Jurkat, Clone E6-1 (cell line): ENCODE measurements at places on chromosomes 7 and 10.
A peak's percentile ranks its signal among the peaks of the same experiment; 100 is the strongest.

- DNase-seq = no peak
Measured at GRCh38 chr10:118742782-118743181, 12.0 kb downstream of the CACUL1 start.

GRCh38 chr7:94274828-94275227, 119.9 kb upstream of the COL1A2 start:
- DNase-seq = peak; percentile 78

DNA sequence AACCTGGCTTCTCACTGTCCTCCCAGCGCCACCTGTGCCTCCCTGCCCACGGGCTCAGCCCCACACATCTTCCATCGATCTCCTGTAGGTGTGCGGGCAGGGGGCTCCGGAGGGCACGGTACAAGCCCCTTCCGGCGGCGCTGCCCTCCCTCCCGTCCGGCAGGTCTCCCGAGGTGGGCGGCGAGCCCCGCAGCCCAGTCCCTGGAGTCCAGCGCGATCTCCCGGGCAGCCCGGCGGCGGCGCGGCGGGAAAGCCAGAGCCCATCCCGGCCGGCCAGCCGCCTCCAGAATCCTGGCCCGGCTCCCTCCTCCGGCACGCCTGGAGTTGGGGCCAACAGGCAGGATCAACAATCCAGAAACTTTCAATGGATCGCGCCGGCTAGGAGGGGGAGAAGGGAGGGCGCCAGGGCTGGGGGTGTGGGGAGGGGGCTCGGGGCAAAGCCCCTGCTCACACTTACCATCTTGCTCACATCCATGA, 100.1 kb downstream of the HIP1 start:
- DNase-seq = no peak

GRCh38 chr7:116779931-116780330, 82.5 kb upstream of the CAPZA2 start:
- no peak for DNase-seq

DNA sequence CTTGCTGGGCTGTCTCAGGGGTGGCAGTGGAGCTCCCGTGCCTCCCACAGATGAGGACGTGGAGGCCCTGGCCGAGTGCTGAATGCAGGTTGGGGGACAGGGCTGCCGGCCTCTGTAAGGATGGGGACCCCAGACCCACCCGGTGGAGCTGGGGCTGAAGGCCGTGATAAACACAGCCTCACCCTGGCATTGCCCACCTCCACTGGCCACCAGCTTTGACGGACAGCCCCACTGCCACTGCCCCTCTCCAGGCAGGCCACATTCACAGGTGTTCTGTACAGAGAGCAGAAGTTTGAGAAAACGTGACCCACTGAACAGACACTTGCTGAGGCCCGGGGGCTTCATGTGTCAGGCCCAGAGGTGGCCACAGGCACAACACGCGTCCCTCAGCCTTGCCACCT, 126.2 kb downstream of the LHPP start:
- no peak for DNase-seq

GRCh38 chr10:58424176-58424575, 39.0 kb downstream of the TFAM start:
- DNase-seq = no peak

GRCh38 chr7:3333861-3334260, 32.8 kb downstream of the SDK1 start:
- DNase-seq = no peak

- no peak for DNase-seq
Measured at GRCh38 chr10:95187617-95188016, 6.4 kb upstream of the ACSM6 start.

DNA sequence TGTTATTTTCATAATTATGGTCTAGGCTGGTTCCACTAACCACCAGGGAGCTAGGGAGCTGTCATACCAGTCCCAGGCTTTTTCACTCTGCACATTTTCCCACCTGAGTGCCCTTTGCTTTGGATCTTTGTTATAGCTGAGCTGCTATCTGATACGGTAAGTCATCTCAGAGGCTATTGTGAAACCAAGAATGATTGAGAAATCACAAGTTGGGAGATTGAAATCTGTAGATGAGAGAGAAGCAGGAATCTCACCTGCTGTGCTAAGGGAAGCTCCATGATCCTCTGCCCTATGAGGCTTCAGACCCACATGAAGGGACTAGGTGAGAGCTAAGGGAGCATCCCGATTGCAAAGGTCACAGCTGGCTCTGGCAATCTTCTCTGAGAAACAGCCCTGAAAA, 307.8 kb downstream of the REEP3 start:
- no peak for DNase-seq

DNA sequence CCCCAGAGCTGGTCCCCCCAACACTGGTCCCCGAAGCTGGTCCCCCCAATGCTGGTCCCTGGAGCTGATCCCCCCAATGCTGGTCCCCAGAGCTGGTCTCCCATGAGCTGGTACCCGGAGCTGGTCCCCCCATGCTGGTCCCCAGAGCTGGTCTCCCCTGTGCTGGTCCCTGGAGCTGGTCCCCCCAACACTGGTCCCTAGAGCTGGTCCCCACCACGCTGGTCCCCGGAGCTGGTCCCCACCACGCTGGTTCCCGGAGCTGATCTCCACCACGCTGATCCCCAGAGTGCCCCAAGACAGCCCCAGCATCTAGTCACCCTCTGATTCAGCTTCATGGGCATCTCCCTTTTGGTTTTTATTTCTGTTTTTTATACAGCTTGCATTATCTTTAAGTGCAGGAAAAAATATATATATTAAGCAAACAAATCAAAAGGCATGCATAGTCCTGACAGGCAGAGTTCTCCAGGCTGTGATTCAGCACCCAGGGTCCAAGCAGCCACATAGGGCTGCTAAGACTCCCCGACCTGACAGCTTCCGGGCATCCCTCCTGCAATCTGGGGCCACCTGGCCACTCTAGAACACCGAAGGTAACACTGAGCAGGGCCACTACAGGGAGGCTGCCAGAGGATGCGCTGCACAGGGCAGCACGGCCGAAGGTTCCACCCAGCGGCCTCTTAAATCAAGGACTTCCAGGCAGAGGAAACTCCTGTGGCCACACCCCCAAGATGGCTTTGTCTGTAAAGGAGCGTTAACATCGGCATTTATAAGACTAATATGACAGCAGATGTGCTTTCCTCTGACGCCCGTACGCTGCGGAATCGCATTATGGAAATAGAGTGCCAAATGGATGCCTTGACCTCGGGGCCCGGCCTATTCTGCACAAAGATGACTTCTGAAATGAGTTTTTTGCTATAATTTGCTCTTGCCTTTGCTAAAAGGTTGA, 215.0 kb downstream of the PTPRN2 start:
- DNase-seq = no peak

GRCh38 chr7:50151661-50152060, 58.6 kb upstream of the ZPBP start:
- no peak for DNase-seq

DNA sequence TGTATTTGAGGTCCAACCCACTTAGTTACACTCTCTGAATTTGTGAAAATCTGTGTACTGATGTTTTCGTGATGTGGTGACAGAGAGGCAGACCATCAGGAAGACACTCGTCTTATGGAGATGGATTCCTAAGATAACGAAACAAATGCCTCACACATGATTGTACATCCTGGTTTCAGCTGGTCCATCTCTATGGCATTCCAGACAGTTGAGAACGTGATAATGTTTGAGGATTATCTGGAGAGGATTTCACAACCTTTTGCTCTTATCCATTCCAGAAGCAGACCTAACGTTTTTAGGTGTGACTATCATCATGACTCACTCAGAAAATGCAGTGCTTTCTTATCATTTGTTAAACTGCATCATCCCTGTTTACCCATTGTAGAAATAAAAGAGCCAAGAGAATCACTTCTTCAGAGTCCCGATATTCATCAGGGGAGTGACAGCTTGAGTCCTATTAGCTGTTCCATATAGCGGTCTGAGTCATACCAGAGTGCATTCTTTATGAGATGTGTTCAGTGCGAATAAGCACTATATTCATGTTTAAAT, 74.5 kb downstream of the BMPER start:
- no peak for DNase-seq
